Karpas-422 (cell line): ENCODE measurements at places on chromosomes 5 and 9. TPM values are rescaled to one million over a fixed set of nuclear protein-coding genes. Genes with fewer than 3 reads are reported as not detected.

SOWAHA gene
- total RNA-seq: not detected in 2 replicates

SELENOP gene
- total RNA-seq: not detected in 2 replicates

URM1 gene
- 22.7 and 33.4 TPM in 2 replicates for total RNA-seq

GZMA gene
- total RNA-seq: not detected in 2 replicates

LMX1B gene
- not detected in 2 replicates for total RNA-seq

SHROOM1 gene
- 1.6 and 1.8 TPM in 2 replicates for total RNA-seq

KIF24 gene
- 6.5 and 7.0 TPM in 2 replicates for total RNA-seq

HACD4 gene
- total RNA-seq: 0.83 and 2.9 TPM in 2 replicates

KIF27 gene
- total RNA-seq: 6.5 and 7.6 TPM in 2 replicates

NMUR2 gene
- total RNA-seq: not detected in 2 replicates

LTC4S gene
- total RNA-seq: 2.3 TPM in 1 of 2 replicates, not detected in the other

DNA sequence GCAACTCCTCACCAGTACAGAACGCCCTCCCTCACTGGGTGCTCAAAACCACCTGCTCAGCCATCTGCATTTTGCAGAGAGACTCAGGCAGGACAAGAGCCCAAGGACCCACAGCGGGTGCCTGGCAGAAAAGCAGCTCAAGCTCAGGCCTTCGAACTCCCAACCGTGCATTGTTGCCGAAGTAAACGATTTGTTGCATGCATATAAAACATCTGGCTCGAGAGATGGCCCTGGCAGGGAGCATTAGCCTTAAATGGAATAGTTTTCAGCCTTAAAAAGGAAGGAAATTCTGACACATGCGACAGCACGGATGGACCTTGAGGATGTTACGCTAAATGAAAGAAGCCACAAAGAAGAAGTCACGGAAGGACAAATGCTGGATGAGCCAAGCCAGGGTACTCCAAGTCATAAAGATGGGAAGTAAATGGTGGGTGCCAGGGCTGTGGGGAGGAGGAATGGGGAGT, 160.4 kb upstream of the PHYKPL start:
- DNase-seq: no peak

GRCh38 chr5:96978812-96979449, 43.1 kb downstream of the LNPEP start:
- DNase-seq: no peak

- no peak for DNase-seq
Measured at GRCh38 chr5:175032741-175033151, 308.4 kb downstream of the MSX2 start.

DNA sequence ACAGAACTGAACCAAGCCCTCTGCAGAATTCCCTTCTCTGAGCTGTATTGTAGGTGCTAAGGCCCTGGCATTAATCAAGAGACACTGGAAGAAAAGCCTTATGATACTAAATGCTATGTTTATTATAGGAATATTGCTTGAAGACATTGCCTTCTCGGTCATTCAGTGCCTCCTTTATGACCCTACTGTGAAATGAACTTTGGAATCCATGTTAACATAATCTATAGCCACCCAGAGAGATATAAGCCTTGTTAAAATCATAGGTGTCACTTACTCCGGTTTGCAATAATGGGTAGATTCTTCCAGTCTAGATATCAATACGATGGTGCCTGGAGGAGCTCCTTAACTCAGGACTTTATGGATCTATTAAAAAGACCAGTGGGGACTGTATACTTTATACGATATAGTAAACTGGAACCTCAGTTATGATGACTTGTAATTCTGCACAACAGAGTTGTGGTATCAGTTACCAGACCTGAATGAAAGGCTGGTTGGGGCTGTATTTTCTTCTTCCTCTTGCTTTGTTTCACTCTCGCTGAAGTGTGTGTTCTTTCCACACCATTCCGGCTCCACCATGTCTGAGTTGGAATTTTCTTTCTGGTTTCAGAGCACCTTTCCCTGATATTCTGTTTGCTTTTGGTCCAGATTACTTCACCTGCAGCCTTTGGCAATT, 154.5 kb downstream of the DROSHA start:
- no peak for DNase-seq

DNA sequence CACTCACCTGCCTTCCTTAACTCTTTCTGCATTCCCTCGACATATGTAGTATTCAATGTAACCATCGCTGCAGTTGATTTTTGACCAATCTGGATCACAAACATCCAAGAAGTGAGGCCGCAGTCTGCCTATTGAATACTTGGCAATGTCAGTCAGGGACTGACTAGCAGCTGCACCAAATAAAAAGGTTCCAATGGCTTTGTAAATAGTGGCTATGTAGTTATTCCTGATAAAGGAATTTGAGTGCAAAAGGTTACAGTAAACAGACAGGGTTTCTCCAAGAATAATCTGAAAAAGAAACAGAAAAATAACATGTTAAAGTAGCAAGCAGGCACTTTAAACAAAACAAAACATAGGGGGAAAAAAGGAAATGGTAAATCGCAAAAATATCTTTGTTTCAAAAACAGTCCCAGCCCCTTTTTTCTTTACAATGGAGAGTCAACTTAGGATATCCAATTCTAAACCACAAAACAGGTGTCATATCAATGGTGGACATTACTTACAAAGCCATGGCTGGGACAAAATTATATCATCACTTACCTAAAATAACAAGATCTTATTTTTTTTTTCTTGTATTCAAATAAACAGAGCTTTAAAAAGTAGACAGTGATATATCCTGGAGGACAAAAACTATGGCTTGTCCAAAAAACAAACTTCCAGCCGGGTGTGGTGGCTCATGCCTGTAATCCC, 66.8 kb downstream of the PLPP1 start:
- no peak for DNase-seq

DNA sequence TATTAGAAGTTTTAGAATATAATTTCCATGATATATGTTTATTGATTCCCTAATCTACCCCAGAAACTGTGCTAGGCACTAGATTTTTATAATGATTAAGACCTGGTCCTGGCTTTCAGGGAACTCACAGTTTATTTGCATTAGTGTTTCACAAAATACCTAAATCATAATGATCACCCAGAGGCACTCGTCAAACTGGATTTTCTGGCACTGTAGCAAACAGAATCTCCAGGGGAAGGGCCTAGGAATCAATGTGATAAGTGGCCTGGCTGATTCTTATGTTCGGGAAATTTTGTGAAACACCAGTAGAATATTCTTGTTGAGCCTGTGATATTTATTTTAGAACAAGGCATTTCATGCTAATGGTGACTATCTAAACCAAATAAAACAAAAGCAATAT, 37.4 kb upstream of the SRP19 start:
- DNase-seq: no peak

DNA sequence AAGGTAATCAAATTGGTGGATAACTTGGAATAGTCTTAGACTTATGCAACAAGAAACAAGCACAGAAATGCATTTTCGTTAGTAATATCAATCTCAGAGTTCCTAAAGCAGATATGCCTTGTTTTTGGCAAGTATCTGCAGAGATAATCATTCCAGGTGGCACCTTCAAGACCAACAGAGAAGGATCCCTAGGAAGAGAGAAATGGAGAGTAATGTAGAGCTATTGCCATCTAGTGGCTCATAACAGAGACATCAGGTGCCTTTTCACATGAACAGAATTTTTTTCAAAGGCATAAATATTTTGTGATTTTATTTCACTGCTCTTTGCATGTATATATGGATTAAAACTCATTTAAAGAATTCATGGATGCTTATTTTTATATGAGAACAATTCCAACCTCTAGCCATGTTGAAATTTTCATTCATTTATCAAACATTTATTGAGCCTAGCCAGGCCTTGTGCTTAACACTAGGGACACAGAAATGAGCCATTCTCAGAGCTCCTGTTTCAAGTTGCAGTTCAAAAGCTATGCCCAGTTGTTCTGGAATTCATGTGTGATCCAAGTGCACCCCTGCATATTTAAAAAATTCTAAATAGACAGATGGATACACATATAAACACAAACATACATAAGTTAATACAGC, 117.5 kb upstream of the OR13F1 start:
- peak; percentile 71 for DNase-seq

GRCh38 chr5:93596310-93596675, 13.3 kb downstream of the NR2F1 start:
- DNase-seq: no peak

DNA sequence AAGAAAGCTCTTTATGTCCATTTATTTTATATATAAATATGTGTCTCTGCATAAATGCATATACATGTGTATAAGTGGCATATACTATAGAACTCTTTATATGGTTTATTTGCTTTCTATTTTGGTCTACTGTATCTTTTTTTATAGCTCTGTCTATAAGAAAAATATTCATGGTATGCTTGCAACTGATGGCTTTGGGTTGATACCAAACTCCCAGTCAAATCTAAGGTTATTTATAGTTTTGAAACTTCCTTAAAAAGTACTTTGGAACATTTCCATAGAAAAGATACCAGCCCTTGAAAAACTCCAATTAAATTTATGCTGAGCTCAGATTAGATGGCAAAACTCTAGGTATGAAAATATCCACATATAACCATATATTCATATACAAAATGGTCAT, 120.0 kb upstream of the KLF9 start:
- no peak for DNase-seq

- no peak for DNase-seq
Measured at GRCh38 chr9:14340219-14340873, 26.4 kb upstream of the NFIB start.

DNA sequence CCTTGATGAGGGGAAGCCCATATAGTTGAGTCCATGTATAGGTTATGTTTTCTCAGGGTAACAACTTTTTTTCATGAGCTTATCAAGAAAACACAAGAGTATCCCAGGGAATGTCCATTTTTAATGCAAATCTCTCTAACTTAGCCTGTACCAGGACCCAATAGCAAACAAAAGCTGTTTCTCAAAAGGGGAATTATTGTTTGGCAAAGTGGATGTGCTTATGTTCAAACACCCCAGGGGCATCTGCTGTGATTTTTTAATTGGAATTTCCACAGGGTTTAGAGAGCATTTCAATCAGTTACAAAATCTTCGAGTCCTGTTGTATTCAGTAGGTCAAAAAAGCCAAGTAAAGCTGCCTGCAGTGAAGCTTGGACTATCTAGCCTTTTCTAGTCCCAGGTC, 33.4 kb upstream of the CSNK1G3 start:
- DNase-seq: no peak

- no peak for DNase-seq
Measured at GRCh38 chr5:172591636-172592035, 49.4 kb upstream of the NEURL1B start.

GRCh38 chr9:91500509-91501014, 76.9 kb upstream of the NFIL3 start:
- DNase-seq: no peak

- DNase-seq: peak; percentile 88
Measured at GRCh38 chr5:127909066-127909465, 174.5 kb upstream of the SLC12A2 start.

- DNase-seq: no peak
Measured at GRCh38 chr5:60102961-60103693, 209.6 kb upstream of the PDE4D start.

DNA sequence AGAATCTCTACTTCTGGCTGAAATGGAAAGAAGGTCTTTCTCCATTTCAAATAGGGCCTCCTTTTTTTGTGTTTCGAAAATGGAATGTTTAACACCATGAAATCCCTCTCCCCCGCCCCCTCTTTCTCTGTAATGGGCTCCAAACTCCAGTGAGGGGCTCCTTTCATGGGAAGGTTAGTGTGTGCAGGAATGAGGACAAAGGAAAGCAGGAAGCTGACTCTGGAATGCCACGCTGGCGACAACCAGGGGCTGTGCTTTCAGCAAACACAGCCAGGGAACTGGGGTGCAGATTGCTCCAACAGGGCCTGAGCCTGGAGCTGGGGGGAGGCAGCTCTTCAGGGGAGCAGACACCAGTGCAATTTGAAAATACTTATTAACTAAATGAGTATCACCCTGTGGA, 82.8 kb downstream of the CRB2 start:
- DNase-seq: no peak

GRCh38 chr9:115115117-115115880, 2.7 kb downstream of the TNC start:
- DNase-seq: no peak

DNA sequence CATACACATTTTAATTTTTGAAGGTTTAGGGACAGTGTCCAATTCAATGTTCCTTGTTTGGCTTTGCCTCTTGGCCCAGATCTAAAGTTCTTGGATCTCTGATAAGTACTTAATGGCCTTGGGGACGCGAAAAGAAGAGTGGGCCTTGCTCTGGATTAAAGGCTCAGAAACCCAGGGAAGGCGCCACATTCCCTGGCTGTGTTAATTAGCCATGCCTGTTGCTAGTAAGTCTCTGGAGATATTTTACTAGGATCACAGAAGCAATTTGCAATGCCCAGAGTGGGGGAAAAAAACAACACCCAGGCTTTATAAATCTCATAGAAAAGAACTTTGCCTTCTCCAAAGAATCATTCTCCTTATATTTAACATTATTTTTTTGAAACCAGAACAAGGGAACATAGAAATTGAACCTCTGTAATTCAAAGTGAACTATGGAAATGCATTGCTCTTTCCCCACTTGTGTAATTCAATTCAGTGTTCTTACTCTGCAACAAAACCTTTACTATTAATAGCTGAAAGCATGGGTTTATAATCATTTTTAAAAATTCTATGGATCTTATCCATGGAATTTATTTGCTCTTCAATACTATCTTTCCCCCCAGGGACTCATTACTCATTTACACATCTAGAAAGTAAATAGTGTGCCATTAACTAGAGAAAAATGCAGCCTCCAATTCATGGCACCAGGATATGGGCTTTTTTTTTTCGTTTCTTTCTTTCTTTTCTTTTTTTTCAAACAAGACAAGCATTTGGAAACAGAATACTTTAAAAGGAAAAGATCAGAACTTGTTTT, 172.2 kb upstream of the ANKRD55 start:
- DNase-seq: no peak

GRCh38 chr5:89444088-89444487, 561.1 kb upstream of the MEF2C start:
- no peak for DNase-seq

- DNase-seq: peak; percentile 96
Measured at GRCh38 chr5:151123897-151124751, 33.5 kb downstream of the ANXA6 start.

DNA sequence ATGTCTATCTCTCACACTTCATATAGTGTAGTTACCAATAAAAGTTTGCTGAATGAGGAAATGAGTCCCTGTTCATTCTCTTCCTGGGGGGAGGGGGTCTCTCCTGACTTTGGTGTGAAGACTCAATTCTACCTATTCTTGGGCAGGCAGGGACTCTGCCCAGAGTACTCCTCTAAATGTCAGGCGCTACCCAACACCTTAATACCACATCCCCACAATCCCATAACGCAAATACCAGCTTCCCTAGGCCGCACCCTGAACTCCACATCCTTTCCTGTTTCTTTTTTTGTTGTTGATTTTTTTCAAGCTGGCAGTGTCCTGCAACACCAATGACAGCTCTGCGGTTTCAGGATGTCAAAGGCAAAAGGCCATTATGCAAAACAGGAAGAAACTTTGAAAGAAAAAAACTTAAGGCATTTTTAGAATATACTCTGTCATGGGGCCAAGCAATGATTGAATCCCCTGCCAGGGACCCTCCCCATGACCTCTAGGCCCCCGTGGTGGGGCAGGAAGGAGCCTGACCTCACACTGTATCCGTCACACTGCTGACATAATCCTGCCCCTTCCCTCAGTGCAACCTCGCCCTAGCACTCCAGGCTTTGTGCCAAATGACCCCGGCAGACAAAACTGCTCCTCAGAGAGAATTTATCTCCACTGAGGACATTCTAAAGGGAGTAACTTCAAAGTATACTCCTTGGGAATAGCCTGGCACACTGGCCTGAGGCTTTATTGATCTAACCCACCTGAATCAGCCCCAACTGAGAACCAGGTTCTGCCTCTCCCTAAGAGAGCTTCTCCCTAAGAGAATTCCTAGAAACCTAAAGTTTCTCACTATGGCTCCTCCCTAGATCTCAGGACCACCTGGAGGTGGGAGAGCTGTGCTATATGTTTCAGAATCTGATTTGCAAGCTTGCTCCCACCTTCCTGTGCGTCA, 8.0 kb downstream of the B4GALT1 start:
- DNase-seq: peak; percentile 46

- peak; percentile 95 for DNase-seq
Measured at GRCh38 chr5:144369006-144369405, 198.3 kb downstream of the KCTD16 start.
